ENCODE measurements at places on chromosomes 16 and 17. TPM values are rescaled to one million over a fixed set of nuclear protein-coding genes. Genes with fewer than 3 reads are reported as not detected.

- H3K36me3 ChIP-seq, result no peaks in the 10 kb centered on the region
- peaks cover 36% of the 10 kb centered on the region for H3K27me3 ChIP-seq
- H3K4me3 ChIP-seq, result no peak overlapping the region
- no peak for DNase-seq
Measured at GRCh38 chr16:23842137-23842600, 6.4 kb downstream of the PRKCB start.

KRTAP2-1 gene
- polyA plus RNA-seq, result not detected

DNA sequence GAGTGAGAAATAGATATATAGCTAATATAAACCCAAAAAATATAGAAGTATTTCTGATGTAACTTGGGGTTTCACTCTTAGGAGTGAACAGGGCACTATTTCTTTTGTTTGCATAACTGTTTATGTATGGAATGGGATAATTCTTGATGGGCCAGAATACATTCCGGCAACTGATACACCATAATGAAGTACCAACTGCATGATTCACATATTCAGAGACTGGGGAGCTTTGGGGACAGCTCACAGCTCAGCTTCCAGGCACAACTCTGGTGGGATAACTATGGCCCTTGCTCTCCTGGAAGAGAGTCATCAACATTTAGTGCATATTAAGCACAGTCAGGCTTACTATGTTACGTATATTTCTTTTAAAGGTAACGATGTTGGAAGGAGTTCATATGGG lies 42.1 kb upstream of the ADCY7 start:
- H3K4me1 ChIP-seq, result no peaks in the 10 kb centered on the region
- no peak overlapping the region for H3K4me3 ChIP-seq
- H3K36me3 ChIP-seq, result peaks cover 54% of the 10 kb centered on the region
- H3K27ac ChIP-seq, result no peak overlapping the region

- no peaks in the 10 kb centered on the region for H3K36me3 ChIP-seq
- H3K4me1 ChIP-seq, result no peaks in the 10 kb centered on the region
- no peak overlapping the region for H3K4me3 ChIP-seq
- H3K27me3 ChIP-seq, result peaks cover 9% of the 10 kb centered on the region
- DNase-seq, result no peak
Measured at GRCh38 chr16:50530277-50531236, 17.6 kb upstream of the NKD1 start.

- H3K27ac ChIP-seq, result no peak overlapping the region
- no peak for DNase-seq
- H3K4me1 ChIP-seq, result peaks cover 3% of the 10 kb centered on the region
- peaks cover 57% of the 10 kb centered on the region for H3K36me3 ChIP-seq
- H3K27me3 ChIP-seq, result no peaks in the 10 kb centered on the region
- no peak overlapping the region for H3K4me3 ChIP-seq
Measured at GRCh38 chr16:19654147-19654546, 63.9 kb downstream of the KNOP1 start.

TBC1D28 gene
- polyA plus RNA-seq, result not detected

GRCh38 chr17:79220201-79220712 lies 145.6 kb downstream of the ENGASE start:
- no peaks in the 10 kb centered on the region for H3K36me3 ChIP-seq
- DNase-seq, result no peak

RAP1GAP2 gene
- polyA plus RNA-seq, result 21.3 TPM

GRCh38 chr16:23502466-23502865 lies 7.8 kb downstream of the GGA2 start:
- H3K27ac ChIP-seq, result no peak overlapping the region
- H3K27me3 ChIP-seq, result no peaks in the 10 kb centered on the region
- no peak overlapping the region for H3K4me3 ChIP-seq
- H3K4me1 ChIP-seq, result peaks cover 27% of the 10 kb centered on the region
- DNase-seq, result no peak
- peaks cover 15% of the 10 kb centered on the region for H3K36me3 ChIP-seq

DNA sequence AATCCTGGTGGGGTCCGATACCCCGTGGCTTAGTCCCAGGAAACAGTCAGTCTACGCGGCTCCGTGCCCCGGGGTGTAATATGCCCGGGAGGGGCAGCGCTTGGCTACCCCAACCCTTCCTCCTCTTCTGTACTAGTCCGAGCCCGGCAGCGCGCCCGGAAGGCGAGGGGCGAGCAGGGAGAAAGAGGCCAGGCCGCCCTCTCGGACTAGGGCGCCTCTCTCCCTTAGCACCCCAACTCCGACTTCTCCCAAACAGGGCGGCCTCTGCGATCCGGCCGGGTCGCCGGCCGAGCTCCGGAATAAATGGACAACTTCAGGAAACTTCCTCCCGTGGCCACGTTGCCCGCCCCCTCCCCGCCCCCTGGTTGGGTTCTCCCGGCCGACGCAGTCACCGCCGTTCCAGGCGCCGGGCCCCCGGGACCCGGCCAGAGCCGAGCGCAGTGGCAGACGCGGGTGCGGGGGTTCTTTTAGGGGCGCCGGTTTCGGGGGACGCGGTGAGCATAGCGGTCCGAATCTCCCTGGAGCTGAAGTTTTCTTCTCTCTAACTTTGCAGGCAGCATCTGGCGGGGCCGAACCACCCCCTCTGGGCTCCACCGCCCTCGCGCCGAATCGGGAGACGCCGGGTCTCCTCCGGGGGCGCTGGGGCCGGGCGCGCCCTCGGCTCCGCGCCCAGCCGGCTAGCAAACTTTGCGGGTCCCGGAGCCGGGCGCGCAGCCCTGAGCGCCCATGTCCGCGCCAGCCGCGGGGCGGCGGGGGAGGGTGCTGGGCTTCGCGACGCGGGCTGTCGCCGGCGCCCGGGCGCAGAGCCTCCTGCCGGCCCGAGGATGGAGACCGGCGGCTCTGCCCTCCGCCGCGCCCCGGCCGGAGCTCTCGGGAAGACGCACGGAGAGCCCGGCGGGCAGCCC lies at the start of gene SDK2:
SDK2 (minus strand) TSS at position 301 of the 905 bp plus-strand sequence. CDS start 357 bp downstream, outside the sequence.
- H3K27me3 ChIP-seq, result peaks cover 87% of the 10 kb centered on the region
- H3K4me3 ChIP-seq, result peak within 1 kb of the TSS; percentile 27
- H3K4me1 ChIP-seq, result no peaks in the 10 kb centered on the region

AANAT gene
- 0.13 TPM for polyA plus RNA-seq

ZNF469 gene
- 1.0 TPM for polyA plus RNA-seq

GRCh38 chr17:68835071-68835470 lies 120.1 kb downstream of the ABCA8 start:
- no peaks in the 10 kb centered on the region for H3K27me3 ChIP-seq
- DNase-seq, result no peak
- H3K4me3 ChIP-seq, result no peak overlapping the region
- H3K36me3 ChIP-seq, result no peaks in the 10 kb centered on the region

DNA sequence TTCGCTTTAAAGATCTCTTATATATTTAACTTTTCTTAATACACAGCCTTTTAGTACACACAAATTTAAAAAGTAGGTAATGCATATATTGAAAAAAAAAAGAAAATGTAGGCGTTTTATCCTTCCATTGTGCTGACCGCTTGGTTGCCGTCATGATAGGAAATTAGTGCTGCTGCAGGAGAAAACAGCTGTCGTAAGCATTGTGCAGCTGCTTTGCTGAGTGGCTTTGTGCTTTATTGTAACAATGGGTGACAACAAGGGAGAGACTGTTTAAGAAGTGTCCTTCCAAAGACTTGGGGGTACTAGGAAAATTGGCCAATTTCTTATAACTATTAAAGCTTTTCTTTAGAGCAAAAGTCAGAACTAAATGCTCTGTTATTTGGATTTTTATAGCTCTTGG lies 5.0 kb downstream of the HERPUD1 start:
- H3K27me3 ChIP-seq, result no peaks in the 10 kb centered on the region
- no peak for DNase-seq
- peaks cover 3% of the 10 kb centered on the region for H3K4me1 ChIP-seq
- no peak overlapping the region for H3K4me3 ChIP-seq
- peaks cover 59% of the 10 kb centered on the region for H3K36me3 ChIP-seq
- H3K27ac ChIP-seq, result no peak overlapping the region

- no peaks in the 10 kb centered on the region for H3K4me1 ChIP-seq
- no peak overlapping the region for H3K27ac ChIP-seq
- H3K36me3 ChIP-seq, result no peaks in the 10 kb centered on the region
- H3K4me3 ChIP-seq, result no peak overlapping the region
- peaks cover 4% of the 10 kb centered on the region for H3K27me3 ChIP-seq
Measured at GRCh38 chr17:57739402-57740234, 5.5 kb downstream of the CCDC182 start.

ZNF764 gene
- 21.2 TPM for polyA plus RNA-seq

DNA sequence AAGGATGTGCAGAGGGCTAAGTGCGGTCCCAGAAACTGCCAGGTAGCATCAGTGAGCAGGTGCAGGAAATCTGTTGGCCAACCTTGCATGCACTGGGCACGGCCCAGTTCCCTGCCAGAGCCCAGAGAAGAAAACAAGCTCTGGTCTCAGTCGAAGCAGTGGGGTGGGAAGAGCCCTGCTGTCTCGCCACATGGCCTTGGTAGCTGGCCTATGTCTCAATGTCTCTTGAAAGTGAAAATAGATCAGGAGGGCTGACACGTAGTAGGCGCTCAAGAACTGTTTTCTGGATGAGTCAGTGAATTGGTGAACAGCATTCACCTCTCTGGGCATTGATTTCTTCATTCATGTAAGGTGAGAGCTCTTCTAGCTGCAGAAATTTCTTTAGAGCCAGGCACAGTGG lies 90.4 kb downstream of the MARF1 start:
- no peak overlapping the region for H3K4me3 ChIP-seq
- H3K4me1 ChIP-seq, result peaks cover 2% of the 10 kb centered on the region
- H3K27me3 ChIP-seq, result no peaks in the 10 kb centered on the region
- no peak for DNase-seq

C16orf96 gene
- 0.18 TPM for polyA plus RNA-seq

GRCh38 chr16:89031715-89032659 lies 55.0 kb upstream of the CBFA2T3 start:
- H3K27ac ChIP-seq, result no peak overlapping the region
- no peaks in the 10 kb centered on the region for H3K36me3 ChIP-seq
- peak; percentile 18 for DNase-seq
- no peak overlapping the region for H3K4me3 ChIP-seq
- H3K27me3 ChIP-seq, result peaks cover 6% of the 10 kb centered on the region

GRCh38 chr16:28829747-28830146 lies 6.9 kb downstream of the ATXN2L start:
- peaks cover 93% of the 10 kb centered on the region for H3K36me3 ChIP-seq
- no peak overlapping the region for H3K27ac ChIP-seq
- H3K4me3 ChIP-seq, result no peak overlapping the region
- H3K27me3 ChIP-seq, result no peaks in the 10 kb centered on the region

DNA sequence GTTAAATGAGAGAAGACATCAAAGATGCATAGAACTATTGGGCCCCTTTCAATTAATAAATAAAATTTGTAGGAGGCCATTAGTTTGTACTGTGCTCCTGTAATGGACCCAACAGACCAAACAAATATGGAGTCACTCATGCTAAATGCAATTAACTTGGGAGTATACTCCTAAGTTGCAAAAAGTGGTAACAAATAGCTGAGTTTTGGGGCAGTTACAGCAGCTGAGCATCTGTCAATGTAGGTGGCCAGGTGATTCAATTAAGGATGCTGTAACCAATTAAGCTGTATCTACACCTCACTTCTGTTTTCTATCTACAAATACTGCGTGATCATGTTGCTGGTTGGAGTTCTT lies 34.9 kb downstream of the WNT9B start:
- no peaks in the 10 kb centered on the region for H3K27me3 ChIP-seq
- H3K4me1 ChIP-seq, result no peaks in the 10 kb centered on the region
- H3K27ac ChIP-seq, result no peak overlapping the region

HELZ gene
- polyA plus RNA-seq, result 25.7 TPM

SMIM22 gene
- polyA plus RNA-seq, result 75.8 TPM

- no peak overlapping the region for H3K4me3 ChIP-seq
- H3K36me3 ChIP-seq, result peaks cover 6% of the 10 kb centered on the region
- no peaks in the 10 kb centered on the region for H3K27me3 ChIP-seq
- H3K27ac ChIP-seq, result no peak overlapping the region
Measured at GRCh38 chr16:50743581-50744225, 1.8 kb downstream of the CYLD start.

ADAM11 gene
- polyA plus RNA-seq, result 1.2 TPM

DNA sequence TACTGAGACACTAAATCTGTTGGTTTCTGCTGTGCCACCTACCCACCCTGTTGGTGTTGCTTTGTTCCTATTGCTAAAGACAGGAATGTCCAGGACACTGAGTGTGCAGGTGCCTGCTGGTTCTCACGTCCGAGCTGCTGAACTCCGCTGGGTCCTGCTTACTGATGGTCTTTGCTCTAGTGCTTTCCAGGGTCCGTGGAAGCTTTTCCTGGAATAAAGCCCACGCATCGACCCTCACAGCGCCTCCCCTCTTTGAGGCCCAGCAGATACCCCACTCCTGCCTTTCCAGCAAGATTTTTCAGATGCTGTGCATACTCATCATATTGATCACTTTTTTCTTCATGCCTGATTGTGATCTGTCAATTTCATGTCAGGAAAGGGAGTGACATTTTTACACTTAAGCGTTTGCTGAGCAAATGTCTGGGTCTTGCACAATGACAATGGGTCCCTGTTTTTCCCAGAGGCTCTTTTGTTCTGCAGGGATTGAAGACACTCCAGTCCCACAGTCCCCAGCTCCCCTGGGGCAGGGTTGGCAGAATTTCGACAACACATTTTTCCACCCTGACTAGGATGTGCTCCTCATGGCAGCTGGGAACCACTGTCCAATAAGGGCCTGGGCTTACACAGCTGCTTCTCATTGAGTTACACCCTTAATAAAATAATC lies 14.6 kb downstream of the STH start:
- no peaks in the 10 kb centered on the region for H3K36me3 ChIP-seq
- H3K27me3 ChIP-seq, result no peaks in the 10 kb centered on the region
- H3K4me1 ChIP-seq, result no peaks in the 10 kb centered on the region
- no peak for DNase-seq
- H3K4me3 ChIP-seq, result no peak overlapping the region

TPPP3 gene
- polyA plus RNA-seq, result 57.2 TPM

GRCh38 chr17:40313668-40314583 lies 4.9 kb downstream of the RARA start:
- no peaks in the 10 kb centered on the region for H3K27me3 ChIP-seq
- peaks cover 63% of the 10 kb centered on the region for H3K4me1 ChIP-seq
- H3K27ac ChIP-seq, result no peak overlapping the region
- H3K36me3 ChIP-seq, result no peaks in the 10 kb centered on the region
- no peak overlapping the region for H3K4me3 ChIP-seq
- DNase-seq, result no peak

DNA sequence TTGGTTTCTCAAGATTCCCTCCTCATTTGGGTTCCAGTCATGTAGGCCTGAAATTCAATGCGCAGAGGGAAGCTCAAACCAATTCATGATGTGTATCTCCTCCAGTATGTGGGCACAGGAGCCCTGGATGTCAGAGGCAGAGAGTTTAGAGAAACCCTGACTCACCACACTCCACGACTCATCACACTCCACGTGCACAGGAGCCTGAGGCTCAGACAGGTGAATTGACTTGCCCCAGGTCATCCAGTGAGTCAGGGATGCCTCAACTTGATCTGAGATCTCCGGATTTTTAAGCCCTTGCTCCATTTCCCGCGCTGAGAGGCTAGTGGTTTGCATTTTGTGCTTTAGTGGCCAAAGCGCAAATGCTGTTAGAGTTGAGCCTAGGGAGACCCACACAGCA lies 183.9 kb downstream of the HAPSTR1 start:
- H3K27me3 ChIP-seq, result no peaks in the 10 kb centered on the region
- DNase-seq, result no peak
- H3K4me3 ChIP-seq, result no peak overlapping the region

- DNase-seq, result no peak
- peaks cover 4% of the 10 kb centered on the region for H3K4me1 ChIP-seq
- peaks cover 57% of the 10 kb centered on the region for H3K36me3 ChIP-seq
Measured at GRCh38 chr17:1043601-1044251, 46.8 kb downstream of the TIMM22 start.
